BE2C (cell line): ENCODE measurements at places on chromosomes 2 and 18.

DNA sequence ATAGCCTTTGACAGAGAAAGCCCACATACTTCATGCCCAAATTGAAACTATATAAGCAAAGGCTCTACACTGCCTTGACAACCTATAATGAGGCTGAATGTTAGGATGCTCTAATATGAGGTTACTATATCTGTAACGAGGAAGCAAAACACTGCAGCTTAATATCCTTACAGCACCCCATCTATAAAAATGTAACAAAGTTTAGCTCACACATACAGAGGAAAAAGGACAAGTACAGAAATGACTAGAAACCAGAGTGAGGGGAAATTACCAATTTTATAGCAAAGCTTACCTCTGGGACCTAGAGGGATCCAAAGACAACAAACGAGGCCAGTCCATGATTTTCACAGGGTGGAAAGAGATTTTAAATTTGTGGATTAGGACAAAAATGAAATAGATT is 138.5 kb downstream of the COL4A4 start:
- DNase-seq = no peak

DNA sequence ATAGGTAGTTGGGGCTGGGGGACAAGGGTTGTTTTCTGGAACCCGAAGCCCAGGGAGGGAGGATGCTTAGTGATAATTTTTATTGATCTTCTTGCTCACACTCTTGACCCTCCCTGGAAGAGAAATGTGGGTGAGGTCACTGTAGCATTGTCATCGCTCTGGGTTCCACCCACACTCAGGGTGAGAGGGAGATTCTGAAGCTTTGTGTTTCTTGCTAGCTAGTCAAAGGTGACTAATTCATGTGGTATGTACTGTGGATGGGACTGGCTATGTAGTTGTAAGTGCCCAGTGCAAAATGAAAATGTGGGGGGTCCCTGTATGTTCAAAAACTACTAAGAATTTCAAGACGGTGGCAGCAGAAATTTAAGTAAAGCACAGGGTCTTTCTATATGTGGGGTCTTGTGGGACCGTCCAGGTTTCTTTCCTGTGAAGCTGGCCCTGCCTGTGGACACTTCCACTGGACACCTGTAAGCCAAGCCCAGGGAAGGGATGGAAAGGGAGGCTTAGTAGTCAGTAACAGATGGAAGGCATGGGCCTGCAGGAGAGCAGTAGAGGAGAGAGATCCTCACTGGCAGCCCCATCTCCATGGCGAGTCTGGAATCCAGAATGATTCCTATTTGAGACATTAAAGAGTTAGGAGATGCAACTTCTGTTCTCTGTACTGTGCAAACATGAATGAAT is 35.0 kb downstream of the TSN start:
- DNase-seq = no peak

GRCh38 chr2:74724496-74724895 is 70.4 kb downstream of the SEMA4F start:
- DNase-seq = no peak

- DNase-seq = no peak
Observed at GRCh38 chr2:143402451-143402850, 273.2 kb downstream of the ARHGAP15 start.

DNA sequence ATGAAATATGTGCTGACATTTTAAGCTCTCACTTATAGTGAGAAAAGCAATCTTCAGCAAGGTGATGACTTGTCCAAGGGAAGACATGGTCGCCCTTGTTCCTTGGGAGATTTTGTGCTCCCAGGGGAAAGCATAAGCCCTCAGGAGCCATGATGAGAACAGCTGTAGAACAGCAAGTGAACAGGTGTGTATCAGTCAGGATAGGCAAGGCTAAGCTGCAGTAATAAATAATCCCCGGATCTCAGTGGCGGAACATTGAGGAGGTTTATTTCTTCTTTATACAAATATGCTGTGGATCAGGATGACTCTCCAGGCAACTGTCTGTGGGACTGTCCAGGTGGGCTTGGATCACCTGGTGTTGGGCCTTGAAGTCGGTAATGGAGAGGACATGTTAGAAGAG is 103.1 kb downstream of the MSH2 start:
- no peak for DNase-seq

DNA sequence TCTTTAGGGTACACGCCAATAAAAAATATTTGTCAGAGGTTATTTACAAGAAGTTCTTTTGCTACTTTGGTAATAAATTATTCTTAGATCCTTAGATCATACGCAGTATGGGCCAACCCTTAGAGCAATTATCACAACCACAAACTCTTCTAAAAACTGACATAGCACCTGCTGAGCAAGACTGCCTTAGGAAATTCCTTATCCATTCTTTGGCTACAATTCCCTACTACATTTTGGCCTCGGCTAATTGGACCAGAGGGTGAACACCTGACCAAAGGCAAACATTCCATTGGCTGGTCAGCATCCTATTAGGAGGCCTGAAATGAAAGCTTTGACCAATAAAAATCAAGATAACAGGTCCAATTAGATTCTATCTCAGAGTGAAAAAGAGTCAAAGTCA is 147.6 kb upstream of the CCDC68 start:
- DNase-seq = no peak

GRCh38 chr18:49802623-49803022 is 10.7 kb downstream of the ACAA2 start:
- DNase-seq = no peak

DNA sequence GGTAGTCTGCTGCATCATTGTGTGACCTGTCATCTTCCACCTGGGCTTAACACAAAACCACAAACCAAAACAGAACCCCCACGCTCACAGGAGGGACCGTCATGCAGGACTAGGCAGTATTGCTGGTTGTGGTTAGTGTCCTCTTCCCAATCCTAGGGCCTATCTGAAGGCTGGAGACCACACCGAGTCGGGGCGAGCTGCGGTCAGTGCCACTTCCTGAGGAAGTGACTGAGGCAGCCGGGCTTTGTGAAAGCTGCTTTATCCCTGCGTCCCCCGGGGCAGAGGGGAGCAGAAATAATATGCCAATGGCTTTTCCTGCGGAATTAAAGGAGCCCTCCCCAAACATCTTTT is 22.9 kb downstream of the ZNF532 start:
- no peak for DNase-seq

GRCh38 chr2:34604164-34604563 is 1005.1 kb upstream of the FAM98A start:
- DNase-seq = no peak

DNA sequence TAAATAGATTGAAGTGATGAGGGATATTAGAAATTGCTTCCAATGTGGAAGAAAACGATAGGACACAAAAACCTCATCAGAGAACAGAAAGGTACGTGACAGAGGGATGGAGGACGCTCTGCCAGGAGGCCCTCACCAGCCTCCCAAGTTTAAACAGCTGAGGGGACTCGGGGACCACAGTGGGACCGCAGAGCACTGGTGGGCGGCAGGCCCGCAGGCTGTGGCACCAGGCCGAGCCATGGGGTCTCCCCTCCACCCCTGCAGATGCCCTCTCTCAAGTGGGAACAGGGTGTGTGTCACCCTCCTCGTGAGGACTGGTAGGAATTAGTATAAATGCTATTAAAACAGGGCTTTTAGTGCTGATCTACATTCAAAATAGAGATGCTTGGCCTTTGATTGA is 10.8 kb downstream of the NDUFA10 start:
- no peak for DNase-seq

- DNase-seq = no peak
Observed at GRCh38 chr18:44922968-44923367, 242.3 kb downstream of the SETBP1 start.

DNA sequence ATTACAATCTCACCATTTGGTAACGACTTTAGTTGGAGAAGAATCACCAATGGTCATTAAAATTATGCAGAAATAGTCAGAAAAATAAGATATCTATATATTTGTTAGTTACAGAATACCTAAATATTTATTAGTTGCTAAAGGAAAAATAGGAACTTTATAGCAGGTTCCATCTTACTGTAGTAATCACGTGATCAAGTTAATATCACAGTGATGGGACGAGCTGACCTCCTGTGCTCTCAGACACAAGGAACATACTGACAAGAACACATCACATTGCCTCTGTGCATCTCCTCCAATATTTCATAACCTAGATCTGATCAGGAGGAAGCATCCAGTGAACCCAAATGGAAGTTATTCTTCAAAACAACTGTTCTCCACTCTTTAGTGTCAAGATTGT is 215.3 kb downstream of the GALR1 start:
- DNase-seq = no peak

DNA sequence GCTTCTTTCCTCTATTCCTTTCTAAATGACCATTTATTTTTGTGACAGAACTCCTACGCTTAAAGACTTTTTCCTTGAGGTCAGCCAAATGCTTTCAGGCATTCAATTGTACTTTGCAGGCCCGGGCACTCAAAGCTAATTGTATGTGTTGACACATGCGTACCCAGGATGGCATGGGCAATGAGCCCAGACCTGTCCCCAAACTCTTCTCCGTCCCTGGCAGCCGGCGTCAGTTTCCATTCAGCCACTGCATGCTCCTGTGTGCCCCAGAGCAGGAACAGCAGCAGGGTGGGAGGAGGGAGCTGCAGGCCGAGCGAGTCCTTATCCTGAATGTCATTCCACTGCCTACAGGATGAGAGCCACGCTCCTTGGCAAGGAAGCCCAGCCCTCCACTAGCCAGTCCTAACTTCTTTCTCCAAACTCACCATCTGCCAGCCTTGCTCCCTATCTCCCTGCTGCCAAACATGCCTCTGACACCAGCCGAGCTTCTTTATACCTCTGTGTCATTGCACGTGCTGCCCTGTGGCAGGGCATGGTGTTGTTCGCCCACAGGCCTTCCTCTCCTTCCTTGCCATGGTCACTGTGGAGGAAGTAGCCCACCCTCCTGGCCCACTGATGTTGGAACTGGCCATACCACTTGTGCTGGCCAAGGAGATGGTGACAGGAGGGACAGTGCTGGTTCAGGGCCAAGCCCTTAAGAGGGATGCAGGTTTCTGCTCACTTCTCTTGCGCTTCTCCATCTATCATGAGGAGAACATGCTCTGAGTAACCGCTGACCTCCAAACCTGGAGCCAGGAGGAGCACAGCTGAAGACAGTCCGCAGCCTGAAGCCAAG is 116.9 kb upstream of the FHL2 start:
- DNase-seq = no peak

DNA sequence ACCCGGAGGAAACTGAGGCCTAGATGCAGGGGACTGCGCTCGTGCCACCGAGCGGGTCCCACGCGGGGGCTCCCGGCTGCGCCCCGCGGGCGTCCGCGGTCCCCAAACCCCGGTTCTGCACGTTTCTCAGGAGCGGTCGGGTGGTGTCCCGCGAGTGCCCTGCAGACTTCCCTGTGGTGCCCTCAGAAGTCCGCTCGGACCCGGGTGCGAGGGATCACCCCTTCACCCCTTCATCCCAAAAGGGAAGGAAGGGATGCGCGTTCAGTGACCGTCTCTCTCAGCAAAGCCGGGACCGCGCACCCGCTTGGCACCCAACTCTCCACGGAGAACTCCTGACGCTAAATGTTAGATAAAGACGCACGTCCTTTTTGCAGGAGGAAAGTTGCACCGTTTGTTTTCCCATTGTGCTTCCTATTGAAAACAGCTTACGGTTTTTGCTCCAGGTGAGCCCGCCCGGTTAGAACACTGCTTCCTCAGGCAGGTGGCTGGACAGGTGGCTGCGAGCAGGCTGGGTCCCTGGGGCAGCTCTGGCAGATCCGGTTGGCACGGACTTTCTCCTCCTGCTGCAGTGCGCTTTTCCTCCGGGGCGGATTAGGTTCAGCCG is 779 bp downstream of the DGKD start:
- no peak for DNase-seq

- no peak for DNase-seq
Observed at GRCh38 chr2:44766777-44767176, 174.7 kb upstream of the SIX3 start.

DNA sequence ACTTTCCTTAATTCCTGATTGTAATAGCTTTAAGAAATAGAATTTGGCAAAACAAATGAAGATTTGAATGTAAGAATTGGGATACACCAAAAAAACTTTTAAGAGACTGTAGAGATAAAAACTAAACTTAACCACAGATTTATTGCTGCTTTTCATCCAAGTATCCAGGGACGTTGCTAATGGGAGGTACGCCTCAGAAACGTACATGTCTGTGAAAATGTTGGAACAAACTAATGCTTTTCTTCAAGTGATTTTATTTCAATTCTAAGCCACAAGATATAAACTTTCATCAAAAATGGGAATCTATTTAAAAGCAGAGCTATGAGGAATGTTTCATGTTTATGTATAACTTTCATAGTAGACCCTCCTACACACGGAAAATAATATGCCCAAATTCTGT is 66.3 kb downstream of the ARHGAP15 start:
- DNase-seq = no peak
